ENCODE measurements at places on chromosomes 1 and 21.

- peak; percentile 42 for DNase-seq
These were observed 75.3 kb downstream of the CD247 start for GRCh38 chr1:167442854-167443565.

DNA sequence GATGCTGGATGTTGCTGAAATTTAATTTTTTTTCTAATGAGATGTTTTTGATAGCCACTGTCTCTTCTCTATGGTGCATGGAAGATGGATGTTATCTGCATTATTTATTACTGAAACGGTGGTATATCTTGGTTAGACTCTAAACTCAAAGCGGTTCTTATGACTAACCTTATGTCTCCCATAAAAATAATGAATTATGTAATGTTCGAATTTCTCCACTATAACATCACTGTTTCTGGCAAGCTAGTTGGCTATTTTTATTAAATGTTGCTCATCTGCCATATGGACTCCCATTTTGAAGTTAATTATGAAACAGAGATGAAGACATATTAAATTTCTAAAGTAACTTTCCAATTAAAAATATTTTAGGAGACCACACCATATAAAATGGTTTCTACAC is 808.6 kb upstream of the ADGRL4 start:
- DNase-seq, result no peak

DNA sequence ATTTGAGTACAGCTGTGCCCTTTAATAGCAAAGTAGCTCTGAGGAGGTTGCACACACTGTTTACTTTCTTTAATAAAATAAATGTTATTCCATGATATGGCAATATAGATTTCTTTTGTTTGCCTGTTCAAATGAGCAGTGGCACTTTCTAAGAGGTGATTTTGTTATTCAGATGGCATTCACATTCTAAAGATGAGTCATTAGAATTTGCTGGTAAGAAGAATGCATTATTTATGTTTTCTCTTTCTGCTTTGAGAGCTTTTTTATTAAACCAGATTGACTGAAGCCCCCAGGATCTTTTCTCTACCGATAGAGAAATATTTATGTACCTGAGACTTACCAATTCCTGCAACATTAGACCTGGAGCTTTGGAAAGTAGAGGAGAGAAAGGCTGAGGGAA is 11.2 kb upstream of the LEPR start:
- no peak for DNase-seq

DNA sequence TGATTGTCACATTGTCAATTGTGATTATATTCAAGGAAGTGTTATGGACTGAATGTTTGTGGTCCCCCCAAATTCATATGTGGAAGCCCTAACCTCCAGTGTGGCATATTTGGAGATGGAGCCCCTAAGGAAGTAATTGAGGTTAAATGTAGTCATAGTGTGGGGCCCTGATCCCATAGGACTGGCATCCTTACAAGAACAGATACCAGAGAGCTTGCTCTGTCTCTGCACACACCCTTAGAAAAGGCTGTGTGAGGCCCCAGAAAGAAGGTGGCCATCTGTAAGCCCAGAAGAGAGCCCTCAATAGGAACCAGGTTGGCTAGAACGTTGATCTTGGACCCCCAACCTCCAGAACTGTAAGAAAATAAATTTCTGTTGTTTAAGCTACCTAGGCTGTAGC is 28.1 kb downstream of the VANGL1 start:
- DNase-seq, result no peak

- DNase-seq, result no peak
These were observed 12.5 kb downstream of the PDXK start for GRCh38 chr21:43731476-43731875.

- DNase-seq, result no peak
These were observed 61.9 kb downstream of the CRP start for GRCh38 chr1:159652506-159652905.

Measured in right atrium auricular region (tissue), 2 donors.